ENCODE measurements at places on chromosomes 2 and 18. TPM values are rescaled to one million over a fixed set of nuclear protein-coding genes. Genes with fewer than 3 reads are reported as not detected.

The MSTN gene
- 0.13 TPM for total RNA-seq

The GNAL gene
- 9.7 TPM for total RNA-seq

The CFAP210 gene
- 0.41 TPM for total RNA-seq

The NTSR2 gene
- total RNA-seq = not detected

The PMAIP1 gene
- 3.2 TPM for total RNA-seq

The KCNJ13 gene
- not detected for total RNA-seq

The CERKL gene
- 0.08 TPM for total RNA-seq

The CENPA gene
- total RNA-seq = 3.9 TPM

The CFAP53 gene
- total RNA-seq = 0.56 TPM

The DSC1 gene
- not detected for total RNA-seq

DNA sequence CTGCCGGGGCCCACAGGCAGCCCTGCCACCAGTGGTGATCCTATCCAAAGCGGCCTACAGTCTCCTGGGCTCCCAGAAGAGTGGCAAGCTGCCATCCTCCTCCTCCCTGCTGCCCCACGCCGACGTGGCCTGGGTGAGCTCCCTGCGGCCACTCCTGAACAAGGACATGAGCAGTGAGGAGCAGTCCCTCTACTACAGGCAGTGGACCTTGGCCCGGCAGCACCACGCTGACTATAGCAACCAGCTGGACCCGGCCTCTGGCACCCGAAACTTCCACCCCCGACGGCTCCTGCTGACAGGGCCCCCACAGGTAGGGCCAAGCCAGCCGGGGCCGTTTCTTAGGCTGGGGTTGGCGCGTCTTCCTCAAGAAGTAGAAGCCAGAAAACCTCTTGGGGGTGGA lies 100.5 kb downstream of the ESCO1 start:
- H3K27ac ChIP-seq = no peak overlapping the region
- H3K27me3 ChIP-seq = peaks cover 4% of the 10 kb centered on the region
- no peak for DNase-seq
- H3K36me3 ChIP-seq = peaks cover 41% of the 10 kb centered on the region
- no peak overlapping the region for H3K4me3 ChIP-seq

- H3K4me3 ChIP-seq = no peak overlapping the region
- no peak for DNase-seq
- H3K27me3 ChIP-seq = peaks cover 2% of the 10 kb centered on the region
Observed at GRCh38 chr2:17479875-17480274, 38.4 kb downstream of the RAD51AP2 start.

- no peak overlapping the region for H3K27ac ChIP-seq
- H3K4me3 ChIP-seq = no peak overlapping the region
- H3K27me3 ChIP-seq = peaks cover 2% of the 10 kb centered on the region
Observed at GRCh38 chr2:237118561-237119155, 33.0 kb downstream of the COPS8 start.

DNA sequence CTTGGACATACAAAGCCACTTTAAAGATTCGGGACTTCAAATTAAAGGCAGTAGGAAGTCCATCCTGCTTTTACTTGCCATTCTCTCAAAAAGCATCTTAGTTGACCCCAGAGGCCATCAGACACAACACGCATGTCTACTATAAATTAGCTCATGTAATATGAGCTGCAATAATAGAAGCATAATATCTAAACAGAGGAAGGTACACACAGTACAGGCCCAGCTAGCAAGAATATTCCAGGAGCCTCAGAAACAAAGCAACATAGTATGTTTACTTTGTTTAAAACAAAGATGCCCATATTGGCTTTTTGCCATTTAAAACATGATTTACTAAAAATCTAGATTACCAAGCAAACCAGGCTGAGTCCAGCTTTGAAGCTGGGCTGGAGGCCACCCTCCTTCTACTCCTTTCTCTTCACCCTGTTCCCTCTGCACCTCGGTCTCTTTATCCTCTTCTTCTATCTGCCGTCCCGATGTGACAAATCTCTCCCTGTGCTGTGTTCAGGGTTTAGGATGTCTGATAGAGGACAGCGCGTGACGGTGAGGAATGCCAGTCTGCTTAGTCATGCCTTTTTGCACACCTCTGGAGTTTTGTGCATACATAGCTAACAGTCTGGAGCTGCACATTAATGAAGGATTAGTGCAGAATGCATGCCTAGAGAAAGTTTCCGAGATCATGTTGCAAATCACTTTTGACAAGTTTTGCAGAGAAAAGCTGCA lies 28.2 kb downstream of the DTNA start:
- H3K27ac ChIP-seq = no peak overlapping the region
- H3K4me1 ChIP-seq = no peaks in the 10 kb centered on the region
- H3K36me3 ChIP-seq = no peaks in the 10 kb centered on the region
- no peak for DNase-seq

DNA sequence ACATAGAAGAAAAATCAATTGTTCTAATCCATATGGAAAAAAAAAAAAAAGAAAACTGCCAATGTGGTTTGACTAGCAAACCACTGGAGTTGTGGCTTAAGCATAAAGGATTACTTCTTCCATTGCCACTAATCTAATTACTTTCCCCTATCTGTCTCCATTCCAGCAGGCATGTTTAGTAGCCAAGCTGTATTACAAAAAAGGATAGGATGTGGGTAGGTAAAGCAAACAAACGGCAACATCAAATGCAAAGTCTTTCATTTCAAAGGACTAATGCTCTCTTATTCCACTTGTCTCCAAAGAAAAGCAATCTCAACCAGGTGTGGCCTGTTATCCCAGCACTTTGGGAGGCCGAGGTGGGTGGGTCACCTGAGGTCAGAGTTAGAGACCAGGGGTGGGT lies 36.5 kb downstream of the SLC8A1 start:
- no peaks in the 10 kb centered on the region for H3K36me3 ChIP-seq
- H3K27ac ChIP-seq = no peak overlapping the region
- no peak for DNase-seq
- no peak overlapping the region for H3K4me3 ChIP-seq

DNA sequence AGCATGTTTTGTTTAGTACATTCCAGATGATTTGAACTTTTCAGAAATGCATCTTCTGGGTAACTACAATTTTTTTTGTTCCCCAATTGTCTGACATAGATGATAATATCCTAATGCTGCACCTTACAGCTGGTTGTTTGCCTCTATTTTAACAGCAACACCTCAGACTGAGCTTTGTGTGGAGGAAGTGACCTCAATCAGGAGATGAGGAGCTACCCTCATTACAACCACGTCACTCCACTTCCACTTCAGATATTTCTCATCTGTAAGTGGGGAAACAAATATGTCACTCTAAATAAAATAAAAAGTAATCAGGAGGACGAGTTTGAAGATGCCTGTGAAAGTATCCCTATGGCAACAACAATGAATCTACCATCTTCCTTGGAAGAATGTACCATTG lies 12.1 kb upstream of the SRSF7 start:
- H3K27me3 ChIP-seq = no peaks in the 10 kb centered on the region
- no peaks in the 10 kb centered on the region for H3K4me1 ChIP-seq
- DNase-seq = no peak
- H3K36me3 ChIP-seq = no peaks in the 10 kb centered on the region
- no peak overlapping the region for H3K4me3 ChIP-seq

DNA sequence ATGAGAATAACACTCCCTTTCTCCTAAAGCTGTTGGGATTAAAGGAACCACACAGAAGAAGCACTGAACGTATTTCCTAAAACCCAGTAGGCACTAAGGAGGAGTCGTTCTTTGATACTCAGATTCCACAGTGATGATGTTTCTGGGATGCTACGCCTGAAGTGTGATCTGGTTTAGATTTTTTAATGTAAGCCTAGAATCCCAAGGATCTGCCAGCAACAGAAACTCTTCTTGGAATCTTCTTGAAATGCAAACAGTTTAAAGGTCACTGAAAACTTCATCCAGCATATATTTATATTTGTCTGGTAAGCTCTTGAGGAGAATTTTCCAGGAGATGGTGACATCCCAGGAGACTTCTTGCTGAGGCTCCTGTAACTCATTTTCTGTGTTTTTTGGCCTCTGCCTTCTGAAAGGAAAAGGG lies 247.6 kb upstream of the TRIB2 start:
- no peak overlapping the region for H3K27ac ChIP-seq
- peaks cover 6% of the 10 kb centered on the region for H3K4me1 ChIP-seq
- DNase-seq = no peak
- H3K27me3 ChIP-seq = no peaks in the 10 kb centered on the region

GRCh38 chr2:40384714-40385113 lies 67.2 kb downstream of the SLC8A1 start:
- no peak overlapping the region for H3K4me3 ChIP-seq
- no peak overlapping the region for H3K27ac ChIP-seq
- DNase-seq = no peak
- no peaks in the 10 kb centered on the region for H3K36me3 ChIP-seq
- no peaks in the 10 kb centered on the region for H3K27me3 ChIP-seq
- no peaks in the 10 kb centered on the region for H3K4me1 ChIP-seq

DNA sequence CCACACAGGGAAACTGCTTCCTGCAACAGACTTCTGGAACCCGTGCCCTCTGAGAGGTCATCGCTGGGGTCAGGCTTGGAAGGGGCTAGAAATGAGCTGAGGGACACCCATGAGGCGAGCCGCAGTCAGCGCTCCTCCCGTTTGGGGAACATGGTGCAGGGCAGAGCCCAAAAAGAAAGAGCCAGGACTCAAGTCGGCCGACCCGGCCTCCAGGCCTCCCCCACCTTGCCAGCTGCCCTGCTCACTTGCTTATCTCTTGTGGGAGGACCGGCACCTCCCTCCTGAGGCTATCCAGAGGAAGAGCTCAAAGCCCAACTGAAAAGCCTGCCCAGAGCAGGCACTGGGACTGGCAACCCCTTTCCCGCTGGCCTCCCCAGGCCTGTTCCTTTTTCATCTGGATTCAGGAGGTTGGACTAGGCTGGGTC lies 43.6 kb downstream of the SCTR start:
- H3K4me3 ChIP-seq = no peak overlapping the region
- H3K27me3 ChIP-seq = peaks cover 6% of the 10 kb centered on the region
- no peak for DNase-seq
- no peaks in the 10 kb centered on the region for H3K4me1 ChIP-seq

DNA sequence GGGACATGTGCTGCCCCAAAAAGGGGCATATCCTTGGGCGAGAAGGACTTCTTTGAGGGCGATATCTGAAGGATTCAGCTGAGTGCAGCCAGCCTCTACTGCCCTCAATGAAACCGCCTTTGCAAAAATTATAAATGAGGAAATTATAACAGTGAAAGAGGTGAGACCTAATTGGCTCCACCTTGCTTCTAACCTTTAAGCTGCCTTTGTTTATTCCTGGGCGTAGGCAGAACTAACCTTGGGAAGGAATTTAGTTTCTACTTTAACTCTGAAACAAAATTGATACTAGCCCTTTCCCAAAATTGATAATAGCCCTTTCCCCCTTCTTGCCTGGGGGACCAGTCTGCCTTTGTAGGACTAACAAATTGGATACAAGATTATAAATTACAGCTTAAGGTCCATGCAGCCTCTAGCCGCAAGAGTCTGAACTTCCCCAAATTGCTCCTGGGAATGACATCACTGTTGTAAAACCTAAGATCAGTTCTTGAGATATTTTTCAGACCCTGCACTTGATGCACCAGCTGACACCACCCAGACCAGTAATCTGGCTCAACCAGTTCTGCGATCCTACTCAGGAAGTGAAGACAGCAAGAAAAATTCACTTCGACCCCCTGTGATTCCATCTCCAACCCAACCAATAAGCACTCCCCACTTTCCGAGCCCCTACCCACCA lies 36.0 kb upstream of the ASAP2 start:
- H3K4me3 ChIP-seq = no peak overlapping the region
- H3K27ac ChIP-seq = no peak overlapping the region
- DNase-seq = no peak
- H3K27me3 ChIP-seq = peaks cover 4% of the 10 kb centered on the region

DNA sequence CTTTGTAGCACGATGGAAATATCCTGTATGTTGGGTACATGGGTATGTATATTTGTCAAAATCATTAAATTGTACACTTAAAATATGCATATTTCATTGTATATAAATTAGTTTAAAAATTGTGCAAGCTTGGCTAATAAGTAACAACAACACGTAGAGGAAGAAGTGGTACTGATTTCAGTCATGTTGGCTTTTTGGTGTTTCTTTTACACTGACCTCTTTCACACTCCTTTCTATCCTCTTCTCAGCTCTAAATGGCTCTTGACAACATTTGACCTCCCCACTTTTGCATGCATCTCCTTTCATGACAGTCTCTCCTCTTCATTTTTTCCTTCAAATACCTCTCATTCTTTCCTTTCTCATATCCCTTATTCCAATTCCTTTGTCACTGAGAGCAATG lies 801.4 kb upstream of the ZEB2 start:
- no peaks in the 10 kb centered on the region for H3K36me3 ChIP-seq
- no peak overlapping the region for H3K27ac ChIP-seq

- no peak overlapping the region for H3K27ac ChIP-seq
- no peak overlapping the region for H3K4me3 ChIP-seq
- H3K27me3 ChIP-seq = peaks cover 8% of the 10 kb centered on the region
- H3K4me1 ChIP-seq = peaks cover 18% of the 10 kb centered on the region
Observed at GRCh38 chr2:8486141-8486540, 195.7 kb upstream of the ID2 start.

- peaks cover 4% of the 10 kb centered on the region for H3K36me3 ChIP-seq
- no peak overlapping the region for H3K4me3 ChIP-seq
- H3K4me1 ChIP-seq = peaks cover 11% of the 10 kb centered on the region
- no peaks in the 10 kb centered on the region for H3K27me3 ChIP-seq
Observed at GRCh38 chr2:3293221-3293620, 84.4 kb downstream of the EIPR1 start.

GRCh38 chr18:41875094-41875780 lies 79.8 kb upstream of the PIK3C3 start:
- no peak overlapping the region for H3K4me3 ChIP-seq
- H3K36me3 ChIP-seq = no peaks in the 10 kb centered on the region
- H3K27me3 ChIP-seq = no peaks in the 10 kb centered on the region
- no peaks in the 10 kb centered on the region for H3K4me1 ChIP-seq

GRCh38 chr2:197134206-197134605 lies 176.4 kb downstream of the ANKRD44 start:
- no peaks in the 10 kb centered on the region for H3K27me3 ChIP-seq
- H3K36me3 ChIP-seq = no peaks in the 10 kb centered on the region
- peaks cover 7% of the 10 kb centered on the region for H3K4me1 ChIP-seq
- H3K4me3 ChIP-seq = no peak overlapping the region

- H3K36me3 ChIP-seq = peaks cover 26% of the 10 kb centered on the region
- H3K4me3 ChIP-seq = peak overlapping the region; percentile 97
- H3K27me3 ChIP-seq = peaks cover 24% of the 10 kb centered on the region
- peak overlapping the region; percentile 93 for H3K27ac ChIP-seq
- peak; percentile 54 for DNase-seq
- peaks cover 44% of the 10 kb centered on the region for H3K4me1 ChIP-seq
Observed at GRCh38 chr2:39119732-39120520, 925 bp downstream of the SOS1 start.

DNA sequence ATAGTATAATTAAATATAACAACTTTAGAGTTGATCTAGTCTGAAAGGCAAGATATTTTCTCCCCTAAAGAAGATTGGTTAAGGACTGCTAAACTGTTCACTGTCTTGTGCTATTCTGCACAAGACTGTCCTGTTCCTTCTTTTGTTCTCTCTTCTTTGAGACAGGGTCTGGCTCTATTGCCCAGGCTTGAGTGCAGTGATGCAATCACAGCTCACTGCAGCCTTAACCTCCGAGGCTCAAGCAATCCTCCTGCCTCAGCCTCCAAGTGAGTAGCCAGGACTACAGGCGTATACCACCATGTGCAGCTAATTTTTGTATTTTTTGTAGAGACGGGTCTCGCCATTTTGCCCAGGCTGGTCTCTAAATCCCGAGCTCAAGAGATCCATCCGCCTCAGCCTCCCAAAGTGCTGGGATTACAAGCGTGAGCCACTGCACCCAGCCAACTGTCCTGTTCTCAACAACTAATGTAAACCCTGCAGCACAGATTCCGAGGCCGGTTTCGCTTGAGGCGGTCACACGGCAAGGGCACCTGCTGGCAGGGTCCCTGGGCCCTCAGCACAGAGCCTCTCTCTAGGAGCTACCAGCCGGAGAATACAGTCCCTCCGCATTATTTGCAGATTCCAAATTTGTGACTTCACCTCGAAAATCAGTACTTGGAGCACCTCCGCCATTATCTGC lies 16.4 kb downstream of the PXDN start:
- H3K27ac ChIP-seq = no peak overlapping the region
- H3K4me3 ChIP-seq = no peak overlapping the region
- DNase-seq = no peak
- peaks cover 55% of the 10 kb centered on the region for H3K4me1 ChIP-seq
- H3K36me3 ChIP-seq = peaks cover 21% of the 10 kb centered on the region
